ENCODE measurements at places on chromosomes 3 and 15.

DNA sequence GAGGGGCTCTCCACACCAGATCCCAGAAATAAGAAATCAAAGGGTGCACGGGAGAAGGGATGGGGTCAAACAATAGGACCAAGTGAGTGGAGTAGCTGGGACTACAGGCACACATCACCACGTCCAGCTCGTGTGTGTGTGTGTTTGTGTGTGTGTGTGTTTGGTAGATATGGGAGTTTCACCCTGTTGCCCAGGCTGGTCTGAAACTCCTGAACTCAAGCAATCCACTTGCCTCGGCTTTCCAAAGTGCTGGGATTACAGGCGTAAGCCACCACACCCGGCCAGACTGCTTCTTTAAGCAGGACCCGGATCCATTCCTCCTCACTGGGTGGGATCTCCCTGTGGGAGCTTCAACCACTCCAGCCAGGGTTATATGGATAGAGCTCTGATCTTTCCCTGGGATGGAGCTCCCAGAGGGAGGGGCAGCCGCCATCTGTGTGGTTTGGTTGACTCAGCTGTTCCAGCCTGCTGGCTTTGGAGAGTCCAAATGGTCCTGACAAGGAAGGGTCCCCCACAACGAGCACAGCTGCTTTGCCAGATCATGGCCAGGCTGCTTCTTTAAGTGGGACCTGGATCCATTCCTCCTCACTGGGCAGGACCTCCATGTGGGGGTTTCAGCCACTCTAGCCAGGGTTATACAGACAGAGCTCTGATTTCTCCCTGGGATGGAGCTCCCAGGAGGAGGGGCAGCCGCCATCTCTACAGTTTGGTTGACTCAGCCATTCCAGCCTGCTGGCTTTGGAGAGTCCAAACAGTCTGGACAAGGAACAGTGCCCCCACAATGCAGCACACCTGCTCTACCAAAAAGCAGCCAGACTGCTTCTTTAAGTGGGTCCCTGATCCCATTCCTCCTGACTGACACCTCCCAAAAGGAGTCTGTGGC, 9.1 kb upstream of the AVEN start:
- DNase-seq: no peak

DNA sequence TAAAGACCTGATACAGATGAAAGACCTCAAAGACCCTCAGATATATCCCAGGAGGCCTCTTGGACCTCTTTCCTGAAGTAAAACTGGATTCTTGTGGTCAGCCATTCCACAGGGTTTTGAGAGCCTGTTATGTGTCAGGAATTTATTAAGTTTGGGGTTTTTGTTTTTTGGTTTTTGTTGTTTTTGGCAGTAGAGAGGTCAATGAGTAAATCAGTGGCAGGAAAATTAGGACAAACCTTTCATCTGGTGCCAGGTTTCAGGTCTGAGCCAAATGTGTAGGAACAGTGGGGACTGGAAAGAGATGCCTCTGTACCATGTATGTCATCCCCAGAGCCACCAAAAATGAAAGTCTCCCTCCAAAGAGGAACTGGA, 520.4 kb upstream of the MDFIC2 start:
- DNase-seq: no peak

DNA sequence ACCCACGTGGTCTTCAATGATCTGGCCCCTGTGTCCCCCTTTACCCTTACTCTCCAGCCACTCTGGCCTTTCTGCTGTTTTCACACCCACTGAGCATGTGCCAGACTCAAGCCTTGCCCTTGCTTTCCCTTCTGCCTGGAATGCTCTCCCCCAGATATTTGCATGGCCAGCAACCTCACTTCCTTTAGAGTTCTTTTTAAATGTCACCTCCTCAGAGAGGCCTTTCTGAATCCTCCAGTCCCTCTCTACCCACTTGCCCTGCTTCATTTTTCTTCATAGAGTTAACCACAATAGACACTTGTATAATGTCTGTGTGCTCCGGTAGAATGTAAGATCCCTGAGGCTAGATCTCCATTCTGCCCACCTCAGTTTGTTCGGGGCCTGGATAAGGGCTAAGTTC, 39.4 kb upstream of the TIPARP start:
- no peak for DNase-seq

DNA sequence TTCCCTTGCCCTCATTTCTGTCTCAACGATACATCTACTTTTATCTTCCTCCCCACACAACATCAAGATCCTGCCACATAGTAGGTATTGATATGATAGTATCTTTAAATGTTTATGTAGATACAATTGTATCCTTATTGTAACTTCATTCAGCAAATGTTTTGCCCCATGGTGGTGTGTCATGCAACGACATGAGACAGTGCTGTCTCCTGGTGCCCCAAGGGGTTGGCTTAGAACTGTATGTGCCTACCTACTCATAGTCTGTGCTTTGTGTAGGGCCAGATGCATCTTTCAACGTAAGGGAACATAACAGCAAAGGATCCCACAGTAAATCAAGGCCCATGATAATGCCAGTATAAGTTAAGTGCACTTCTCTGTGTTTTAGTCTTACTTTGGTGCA, 2.8 kb upstream of the CD47 start:
- DNase-seq: no peak

DNA sequence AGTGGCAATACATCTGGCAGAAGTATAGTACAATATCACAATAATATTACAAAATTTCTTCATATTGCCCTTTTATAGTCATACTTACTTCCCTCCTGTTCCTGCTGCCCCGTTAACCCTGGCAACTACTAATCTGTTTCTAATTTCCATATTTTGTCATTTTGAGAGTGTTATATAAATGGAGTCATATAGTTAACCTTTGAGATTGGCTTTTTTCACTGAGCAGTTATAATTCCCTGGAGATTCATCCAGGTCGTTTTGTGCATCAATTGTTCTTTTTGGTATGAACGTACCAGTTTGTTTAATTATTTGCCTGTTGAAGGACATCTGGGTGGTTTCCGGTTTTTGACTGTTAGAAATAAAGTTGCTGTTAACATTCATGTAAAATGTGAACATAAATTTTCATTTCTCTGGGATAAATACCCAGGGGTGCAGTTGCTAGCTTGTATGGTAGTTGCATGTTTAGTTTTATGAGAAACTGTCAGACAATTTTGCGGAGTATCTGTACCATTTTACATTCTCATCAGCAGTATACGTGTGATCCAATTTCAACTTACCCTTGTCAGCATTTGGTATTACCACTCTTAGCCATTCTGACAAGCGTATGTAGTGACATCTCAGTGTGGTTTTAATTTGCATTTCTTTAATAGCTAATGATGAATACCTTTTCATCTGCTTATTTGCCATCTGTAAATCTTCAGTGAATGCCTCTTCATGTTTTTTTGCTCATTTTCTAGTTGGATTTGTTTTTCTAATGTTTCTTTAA, 32.2 kb upstream of the IL20RB start:
- no peak for DNase-seq

DNA sequence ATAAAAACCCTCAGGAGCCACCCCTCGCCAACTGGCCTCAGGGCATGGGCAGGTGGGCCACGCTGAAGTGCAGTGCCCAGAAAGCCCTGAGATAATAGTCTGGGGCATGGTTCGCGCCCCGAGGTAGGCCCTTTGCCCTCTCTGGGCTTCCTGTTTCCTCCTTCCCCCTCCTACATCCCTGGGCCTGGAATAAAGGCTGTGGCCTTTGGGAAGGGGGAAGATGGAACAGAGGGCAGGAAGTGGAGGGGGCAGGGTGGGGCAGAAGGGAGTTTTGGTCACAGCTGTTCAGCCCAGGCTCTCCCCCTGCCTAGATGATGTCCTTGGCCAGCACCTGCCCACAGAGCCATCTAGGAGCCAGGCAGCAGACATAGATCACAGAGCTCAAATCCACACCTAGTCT, 11.3 kb downstream of the CSRNP1 start:
- DNase-seq: no peak

- DNase-seq: no peak
These were observed 408.4 kb downstream of the NAALADL2 start for GRCh38 chr3:175267561-175267960.

DNA sequence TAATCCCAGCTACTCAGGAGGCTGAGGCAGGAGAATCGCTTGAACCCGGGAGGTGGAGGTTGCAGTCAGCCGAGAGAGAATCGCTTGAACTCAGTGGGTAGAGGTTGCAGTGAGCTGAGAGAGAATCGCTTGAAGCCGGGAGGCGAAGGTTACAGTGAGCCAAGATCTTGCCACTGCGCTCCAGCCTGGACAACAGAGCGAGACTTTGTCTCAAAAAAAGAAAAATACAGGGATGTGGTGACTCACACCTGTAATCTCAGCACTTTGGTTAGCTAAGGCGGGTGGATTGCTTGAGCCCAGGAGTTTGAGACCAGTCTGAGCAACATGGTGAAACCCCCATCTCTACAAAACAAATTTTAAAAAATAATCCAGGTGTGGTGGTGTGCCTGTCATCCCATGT, 26.8 kb downstream of the UBE2E1 start:
- DNase-seq: no peak

Data from NCI-H1092 (cell line).